ENCODE measurements at places on chromosomes 2 and 18.

- no peak for DNase-seq
These were observed 296.4 kb downstream of the CYP26B1 start for GRCh38 chr2:71851094-71851750.

GRCh38 chr2:46800218-46800617, 115.4 kb downstream of the MCFD2 start:
- DNase-seq = no peak

DNA sequence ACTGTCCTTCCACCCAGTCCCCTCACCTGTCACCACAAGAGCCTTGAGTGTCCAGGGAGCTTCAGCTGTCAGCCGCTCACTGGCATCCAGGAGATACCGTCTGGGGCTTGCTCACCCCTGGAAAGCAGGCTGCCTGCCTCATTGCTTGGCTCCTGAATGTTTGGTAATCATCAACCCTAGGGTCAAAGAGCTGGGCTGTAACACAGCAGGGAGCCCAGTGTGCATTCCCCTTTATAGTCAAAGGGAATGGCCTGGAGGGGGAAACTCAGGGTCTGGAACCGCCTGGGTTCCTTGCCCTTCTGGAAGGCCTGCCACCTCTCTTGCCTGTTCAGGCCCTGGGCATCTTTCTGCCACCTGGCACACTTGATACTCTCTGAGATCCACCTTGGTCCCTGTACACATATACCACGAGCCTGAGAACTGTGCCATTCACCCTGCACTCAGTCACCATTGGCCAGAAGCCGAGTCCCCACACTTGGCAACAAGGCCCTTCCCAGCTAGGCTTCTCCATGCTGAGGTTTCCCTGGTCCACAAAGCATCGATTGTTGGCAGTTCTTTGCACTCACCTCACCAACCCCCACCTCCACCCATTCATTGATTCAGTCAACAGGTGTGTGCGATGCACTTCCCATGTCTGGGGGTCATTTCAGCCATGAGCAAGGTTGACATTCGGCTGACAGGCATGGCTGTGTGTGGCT, 35.0 kb downstream of the TPRKB start:
- DNase-seq = no peak

DNA sequence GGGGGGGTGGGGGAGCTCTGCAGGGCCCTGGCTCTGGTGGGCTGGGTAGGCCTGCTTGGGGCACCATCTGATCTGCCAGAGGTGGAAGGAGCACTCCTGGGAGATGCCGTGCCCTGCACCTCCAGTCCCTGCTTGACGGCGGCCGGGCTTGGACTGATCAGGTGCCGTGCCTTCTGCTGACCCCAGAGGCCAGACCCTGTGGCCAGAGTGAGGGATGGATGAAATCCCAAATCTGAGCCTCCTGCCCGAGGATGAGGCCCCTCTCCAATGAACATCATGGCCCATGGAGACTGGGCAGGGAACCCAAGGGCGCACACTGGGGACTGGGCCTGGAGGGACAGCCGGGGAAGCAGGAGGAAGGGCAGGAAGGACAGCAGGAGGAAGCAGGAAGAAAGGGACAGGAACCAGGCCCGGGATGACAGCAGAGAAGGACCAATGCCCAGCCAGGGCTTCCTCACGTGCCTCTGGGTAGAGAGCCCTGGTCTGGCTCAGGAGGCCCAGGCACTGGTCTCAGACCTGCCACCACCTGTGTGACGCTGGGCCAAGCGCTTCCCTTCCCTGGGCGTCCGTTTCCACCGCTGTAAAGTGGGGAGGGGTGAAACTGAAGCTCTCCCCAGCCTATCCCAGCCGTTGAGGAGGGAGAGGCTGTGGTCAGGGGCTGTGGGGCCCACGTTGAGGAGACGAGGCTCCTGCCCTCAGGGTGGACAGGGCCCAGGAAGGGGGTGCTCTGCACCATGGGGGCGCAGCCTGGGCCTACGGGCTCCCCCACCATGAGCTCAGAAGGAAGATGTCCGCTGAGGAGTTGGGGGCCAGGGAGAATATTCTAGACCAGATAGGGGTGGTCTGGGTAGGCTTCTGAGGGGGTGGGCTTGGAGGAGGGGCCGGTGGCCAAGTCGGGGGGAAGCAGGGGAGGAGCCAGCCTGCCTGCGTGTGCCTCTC, 1.0 kb upstream of the GPR35 start:
- no peak for DNase-seq

DNA sequence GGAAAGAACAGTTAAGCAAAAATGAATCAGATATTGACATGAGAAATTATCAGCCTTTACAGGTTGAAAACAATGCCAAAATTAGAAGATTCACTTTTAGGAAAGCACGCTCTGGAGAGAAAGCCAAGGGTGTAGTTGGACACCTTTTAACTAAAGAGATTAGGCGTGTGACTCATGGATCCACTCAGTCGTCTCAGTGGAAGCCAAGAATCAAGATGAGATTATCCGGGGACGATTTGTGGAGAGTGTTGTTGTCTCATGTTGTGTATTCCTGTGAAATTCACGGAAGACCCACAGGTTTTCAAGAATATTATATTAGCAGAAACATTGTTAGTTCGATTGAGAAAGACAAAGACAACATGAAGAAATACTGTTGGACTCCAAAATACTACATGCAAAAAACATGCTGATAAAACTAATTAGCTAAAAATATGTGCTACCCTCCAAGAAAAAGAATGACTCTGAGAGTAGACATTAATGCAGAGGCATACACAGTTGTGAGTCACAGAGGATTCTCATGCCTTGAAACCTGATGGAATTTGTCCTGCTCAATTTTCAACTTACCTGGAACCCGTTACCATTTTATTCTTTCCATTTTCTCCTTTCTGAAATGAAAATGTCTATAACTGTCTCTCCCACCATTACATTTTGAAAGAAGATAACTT, 192.1 kb upstream of the RND3 start:
- DNase-seq = no peak

DNA sequence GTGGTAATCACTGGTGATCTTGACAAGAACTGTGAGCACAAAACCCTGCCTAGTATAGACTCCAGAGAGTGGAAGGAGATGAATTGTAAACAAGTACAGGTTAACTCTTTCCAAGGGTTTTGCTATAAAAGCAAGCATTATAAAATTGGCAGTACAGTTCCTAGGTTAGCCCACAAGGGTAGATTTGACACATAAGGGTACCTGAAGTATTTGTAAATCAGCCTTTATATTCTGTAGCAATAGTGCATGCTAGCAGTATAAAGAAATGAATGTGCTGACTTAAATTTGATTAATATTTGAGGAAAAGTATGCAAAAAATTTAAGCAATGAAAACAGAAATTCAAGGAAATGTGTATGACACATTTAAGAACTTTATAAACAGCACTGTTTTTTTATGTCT, 42.4 kb downstream of the SP3 start:
- DNase-seq = no peak

DNA sequence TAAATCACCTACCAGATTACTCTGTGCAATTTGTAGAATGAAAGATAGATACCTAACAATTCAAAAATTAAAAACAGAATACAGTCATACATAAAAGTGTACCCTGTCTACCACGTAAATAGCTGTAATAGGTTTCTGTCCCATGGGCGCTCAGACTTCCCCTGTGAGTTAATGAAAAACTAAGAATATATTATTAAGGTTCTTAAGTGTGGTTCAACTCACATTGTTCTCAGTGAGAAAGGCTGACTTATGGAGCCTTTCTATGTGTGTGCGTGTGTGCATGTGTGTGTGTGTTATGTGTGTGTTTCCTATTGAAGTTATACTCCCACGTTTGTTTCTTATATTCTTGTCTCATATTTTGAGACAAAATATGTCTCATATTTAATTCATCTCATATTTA, 114.6 kb upstream of the CD302 start:
- no peak for DNase-seq

GRCh38 chr18:63882333-63883141, 5.0 kb upstream of the SERPINB2 start:
- DNase-seq = no peak

DNA sequence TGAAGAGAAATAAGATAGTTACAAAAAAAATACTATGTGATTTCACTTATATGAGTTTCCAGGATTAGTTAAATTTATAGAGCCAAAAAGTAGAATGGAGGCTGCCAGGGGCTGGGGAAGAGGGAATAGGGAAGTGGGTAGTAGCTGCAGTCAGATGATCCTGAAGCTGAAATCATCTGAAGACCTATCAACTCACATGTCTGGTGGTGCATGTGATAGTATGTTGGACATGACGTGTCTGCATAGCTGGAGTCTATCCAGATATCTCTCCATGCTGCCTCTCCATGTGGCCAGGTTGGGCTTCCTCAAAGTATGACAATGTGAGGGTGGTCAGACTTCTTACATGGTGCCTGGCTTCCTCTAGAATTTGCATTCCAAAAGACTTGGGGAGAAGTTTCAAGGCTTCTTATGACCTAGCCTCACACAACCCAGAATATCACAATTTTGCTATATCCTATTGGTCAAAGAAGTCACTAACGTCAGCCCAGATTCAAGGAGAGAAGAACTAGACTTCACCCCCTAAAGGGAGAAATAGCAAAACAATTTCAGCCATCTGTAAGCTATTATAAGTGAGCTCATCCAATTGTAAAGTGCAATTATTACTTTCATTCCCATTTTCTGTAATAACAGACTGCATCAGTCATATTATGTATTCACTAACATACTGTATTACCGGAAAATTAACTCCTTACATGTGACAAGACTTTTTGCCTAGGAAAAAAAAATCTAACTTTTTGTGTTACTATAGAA, 14.0 kb upstream of the ZNF396 start:
- no peak for DNase-seq

GRCh38 chr2:17780546-17780945, 26.6 kb downstream of the GEN1 start:
- DNase-seq = no peak

DNA sequence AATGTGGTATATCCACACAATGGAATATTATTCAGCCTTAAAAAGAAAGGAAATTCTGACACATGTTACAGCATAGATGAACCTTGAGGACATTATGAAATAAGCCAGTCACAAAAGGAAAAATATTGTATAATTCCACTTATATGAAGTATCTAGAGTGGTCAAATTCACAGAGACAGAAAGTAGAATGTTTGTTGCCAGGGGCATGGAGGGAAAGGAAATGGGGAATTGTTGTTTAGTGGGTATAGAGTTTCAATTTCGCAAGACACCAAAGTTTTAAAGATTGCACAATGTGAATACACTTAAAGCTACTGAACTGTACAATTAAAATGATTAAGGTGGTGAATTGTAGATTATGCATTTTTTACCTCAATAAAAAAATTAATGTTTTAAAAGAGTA, 92.9 kb downstream of the TXNL1 start:
- DNase-seq = no peak

DNA sequence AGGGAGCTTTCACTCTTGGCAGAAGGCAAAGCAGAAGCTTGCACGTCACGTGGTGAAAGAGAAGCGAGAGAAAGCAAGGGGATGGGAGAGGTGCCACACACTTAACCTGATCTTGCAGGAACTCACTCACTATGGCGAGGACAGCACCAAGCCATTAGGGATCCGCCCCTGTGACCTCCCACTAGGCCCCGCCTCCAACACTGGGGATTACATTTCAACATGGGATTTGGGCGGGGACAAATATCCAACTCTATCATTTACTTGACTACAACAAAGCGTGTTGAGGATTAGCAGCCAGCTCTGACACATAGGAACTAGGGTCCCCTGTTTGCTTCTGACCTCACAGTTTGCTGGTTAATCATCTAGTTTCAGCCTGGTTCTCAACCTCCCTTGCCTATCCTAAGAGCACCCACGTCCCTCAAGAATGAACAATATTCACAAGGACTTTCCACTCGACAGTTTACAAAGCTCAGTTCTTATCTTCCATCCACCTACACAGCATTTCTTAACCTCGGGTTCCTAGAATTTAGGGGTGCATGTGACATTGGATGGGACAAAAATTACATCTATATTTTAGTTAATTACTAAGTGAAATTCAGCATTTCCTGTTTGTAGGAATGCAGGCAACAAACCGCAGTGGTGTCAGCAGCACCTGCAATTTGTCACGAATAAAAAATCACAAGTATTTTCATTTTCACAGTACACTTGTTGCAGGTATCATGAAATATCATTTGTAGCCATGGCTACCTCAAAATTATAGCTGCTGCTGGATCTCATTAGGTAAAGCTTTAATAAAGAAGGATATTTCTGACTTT, 36.0 kb downstream of the LBH start:
- no peak for DNase-seq

- DNase-seq = no peak
These were observed 8.4 kb downstream of the PAX3 start for GRCh38 chr2:222290401-222290735.

GRCh38 chr18:79321625-79322405, 73.9 kb upstream of the NFATC1 start:
- no peak for DNase-seq

GRCh38 chr2:106232638-106233349, 38.7 kb upstream of the UXS1 start:
- no peak for DNase-seq

- DNase-seq = no peak
These were observed 5.2 kb downstream of the ZNF638 start for GRCh38 chr2:71336802-71337201.

GRCh38 chr2:197200051-197200761, 110.4 kb downstream of the ANKRD44 start:
- DNase-seq = no peak

DNA sequence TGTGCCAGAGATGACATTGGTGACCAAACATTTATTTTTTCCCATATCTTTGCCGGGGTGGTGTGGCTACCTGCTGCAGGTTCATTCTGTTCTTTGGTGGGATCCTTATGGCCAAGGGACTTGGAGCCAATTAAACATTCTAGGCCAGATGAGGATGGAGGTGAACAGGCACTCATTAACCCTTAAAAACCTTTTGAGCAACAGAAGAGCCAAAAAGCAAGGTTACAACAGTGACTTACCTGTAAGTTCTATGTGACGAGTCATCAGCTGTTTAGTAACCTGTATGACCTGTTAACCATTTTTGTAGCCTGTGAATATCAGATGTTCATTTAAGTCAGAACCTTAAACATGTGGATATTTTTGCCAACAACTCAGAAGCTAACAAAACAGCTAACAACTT, 105.6 kb downstream of the XRCC5 start:
- DNase-seq = no peak

DNA sequence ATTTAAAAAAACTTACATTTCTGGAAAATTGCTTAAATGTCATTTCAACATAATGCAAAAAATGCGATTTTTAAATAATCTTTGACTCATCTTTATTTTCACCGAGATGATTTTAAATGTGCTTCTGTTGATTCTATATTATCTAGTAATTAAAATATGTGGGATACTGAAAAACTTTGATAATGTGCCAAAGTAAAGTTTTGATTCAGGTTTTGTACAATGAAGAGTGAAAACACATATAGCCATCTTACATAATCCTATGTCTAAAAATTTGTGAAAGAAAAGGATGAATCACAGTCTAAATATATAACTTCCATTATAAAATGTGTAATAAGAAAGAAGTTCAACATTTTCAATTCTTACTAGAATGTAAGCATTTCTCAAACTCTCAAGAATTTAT, 204.3 kb upstream of the ZC3H15 start:
- DNase-seq = no peak

- no peak for DNase-seq
These were observed 123.7 kb downstream of the TNS1 start for GRCh38 chr2:217878915-217879590.

DNA sequence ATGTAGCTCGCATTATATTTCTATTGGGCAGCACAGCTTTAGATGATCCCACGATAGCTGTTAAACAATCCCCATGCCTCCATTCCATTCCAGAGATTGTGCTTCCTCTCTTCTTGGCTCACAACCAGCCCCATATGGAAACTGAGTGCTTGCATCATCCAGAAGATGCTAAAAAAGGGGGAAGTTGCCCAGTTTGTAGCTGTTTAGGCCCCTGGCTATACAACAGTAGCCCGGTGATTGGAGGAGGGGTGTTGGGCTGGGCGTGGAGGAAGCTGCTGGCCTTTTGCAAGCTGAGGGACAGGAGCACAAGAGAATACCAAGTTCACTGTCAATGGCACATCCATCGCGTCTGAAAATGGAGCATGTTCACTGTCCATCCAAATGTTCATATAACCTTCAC, 360.2 kb downstream of the ALK start:
- no peak for DNase-seq

All from NCI-H2081 (cell line).